ENCODE measurements at places on chromosomes 2 and 18. TPM values are rescaled to one million over a fixed set of nuclear protein-coding genes. Genes with fewer than 3 reads are reported as not detected.

The FSHR gene
- total RNA-seq: not detected

The RGPD4 gene
- total RNA-seq: not detected

The C2orf80 gene
- not detected for total RNA-seq

The VAMP8 gene
- total RNA-seq: 0.27 TPM

The SLC5A7 gene
- total RNA-seq: not detected

The PPM1B gene
- total RNA-seq: 33.1 TPM

The CREG2 gene
- 0.15 TPM for total RNA-seq

The MEP1B gene
- not detected for total RNA-seq

The C2orf15 gene
- 0.39 TPM for total RNA-seq

The MTLN gene
- total RNA-seq: 86.7 TPM

The IL1B gene
- 2.6 TPM for total RNA-seq

The WNT10A gene
- total RNA-seq: 0.30 TPM

The HOXD13 gene
- 2.1 TPM for total RNA-seq

The LYPD1 gene
- total RNA-seq: 146 TPM

The FBXO48 gene
- 0.91 TPM for total RNA-seq

The TSPYL6 gene
- not detected for total RNA-seq

The CTAGE1 gene
- not detected for total RNA-seq

The CCDC85A gene
- total RNA-seq: 10.2 TPM

The MAT2A gene
- 72.4 TPM for total RNA-seq

The RAB6D gene
- not detected for total RNA-seq

The ANKAR gene
- total RNA-seq: 2.2 TPM

The MARCHF7 gene
- 81.7 TPM for total RNA-seq

The EVX2 gene
- total RNA-seq: not detected

The CD8B2 gene
- 0.10 TPM for total RNA-seq

The UNC80 gene
- not detected for total RNA-seq

The QPCT gene
- 62.5 TPM for total RNA-seq

The UGT1A3 gene
- not detected for total RNA-seq

The COL6A3 gene
- total RNA-seq: 2.1 TPM

The SLC9A2 gene
- total RNA-seq: 0.05 TPM

Data from M059J (cell line).